Activated T-cell treated with anti-CD3 and anti-CD28 coated beads, Interleukin-2, amount 50 U/mL, for 24 hours (primary cell): ENCODE measurements at places on chromosomes 5 and 9.

DNA sequence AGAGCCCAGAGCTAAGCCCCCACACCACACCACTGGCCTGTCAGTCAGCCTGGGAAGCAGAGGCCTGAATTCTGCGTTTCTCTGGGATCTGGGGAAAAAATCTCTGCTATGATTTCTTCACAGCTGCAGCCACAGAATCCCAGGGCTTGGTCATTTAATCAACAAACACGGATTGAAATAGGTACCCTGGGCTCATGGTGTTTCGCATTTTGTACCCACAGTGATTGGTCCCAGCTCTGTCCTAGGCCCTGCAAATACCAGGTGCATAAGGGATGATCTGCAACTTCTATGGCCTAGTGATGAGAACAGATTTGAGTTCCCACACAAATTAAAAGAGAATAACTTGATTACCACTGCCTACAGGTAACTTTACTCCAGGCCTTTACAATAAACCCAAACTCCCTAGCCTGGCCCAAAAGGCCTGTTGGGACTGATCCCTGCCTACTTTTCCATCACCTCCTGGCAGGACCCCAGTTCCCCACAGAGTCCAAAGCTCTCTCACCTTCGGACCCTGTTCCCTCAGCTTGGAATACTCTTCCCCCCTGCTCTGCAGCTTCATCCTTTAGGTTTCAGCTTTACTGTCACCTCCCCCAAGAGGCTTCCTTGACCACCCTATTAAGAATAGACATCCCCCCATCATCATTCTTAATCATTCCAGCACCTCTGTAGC is 14.7 kb upstream of the SAP30L start:
- H3K4me1 ChIP-seq: peaks cover 9% of the 10 kb centered on the region
- peaks cover 38% of the 10 kb centered on the region for H3K36me3 ChIP-seq
- no peak for DNase-seq
- H3K4me3 ChIP-seq: no peak overlapping the region

DNA sequence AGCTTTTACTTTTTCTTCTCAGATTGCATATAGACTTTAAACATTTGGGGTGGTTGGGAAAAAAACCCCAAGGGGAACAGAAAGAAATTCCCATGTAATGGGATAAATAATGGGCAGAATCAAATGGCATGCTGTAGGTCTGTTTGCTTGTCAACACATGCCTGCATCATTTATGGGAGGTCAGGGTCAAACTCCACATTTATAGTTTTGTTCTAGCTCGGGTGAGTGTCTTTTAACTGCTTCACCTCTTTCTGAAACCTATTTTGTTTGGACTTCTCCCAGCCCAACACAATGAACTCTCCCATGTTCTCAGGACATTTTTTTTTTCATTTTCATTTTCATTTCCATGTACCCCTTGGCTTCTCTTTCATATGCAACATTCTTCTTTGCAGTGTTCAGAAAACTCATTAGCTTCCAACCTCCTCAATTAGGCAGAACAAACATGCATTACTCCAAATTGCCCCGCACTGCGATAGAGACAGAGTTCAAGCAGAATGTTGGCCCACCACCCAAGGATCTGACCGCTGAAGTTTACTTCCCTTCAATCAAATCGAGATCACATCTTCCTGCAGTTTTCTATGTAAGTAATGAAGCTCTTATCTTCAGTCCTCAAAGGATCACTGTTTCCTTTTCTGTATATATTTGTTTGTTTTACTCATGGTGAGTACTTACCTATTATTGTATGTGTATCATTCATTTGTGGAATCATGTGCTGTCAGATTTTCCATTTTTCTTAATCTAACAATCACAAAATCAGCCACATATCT is 354.6 kb downstream of the ZSWIM6 start:
- no peaks in the 10 kb centered on the region for H3K4me1 ChIP-seq
- H3K36me3 ChIP-seq: no peaks in the 10 kb centered on the region
- H3K27me3 ChIP-seq: peaks cover 41% of the 10 kb centered on the region
- H3K27ac ChIP-seq: no peak overlapping the region

DNA sequence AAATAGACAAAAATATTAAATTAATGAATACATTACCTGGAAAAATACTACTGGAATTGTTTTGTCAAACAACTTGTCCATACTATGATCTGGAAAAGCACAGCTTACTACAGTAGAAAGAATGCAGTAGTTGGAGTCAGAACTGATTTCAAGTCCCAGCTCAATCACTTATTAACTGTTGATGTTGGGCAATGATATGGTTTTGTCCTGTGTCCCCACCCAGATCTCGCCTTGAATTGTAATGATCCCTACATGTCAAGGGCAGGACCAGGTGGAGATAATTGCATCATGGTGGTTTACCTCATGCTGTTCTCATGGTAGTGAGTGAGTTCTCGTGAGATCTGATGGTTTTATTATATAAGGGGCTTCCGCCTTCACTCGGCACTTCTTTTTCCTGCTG is 247.5 kb downstream of the CD180 start:
- H3K4me3 ChIP-seq: no peak overlapping the region
- H3K27ac ChIP-seq: no peak overlapping the region
- peaks cover 20% of the 10 kb centered on the region for H3K27me3 ChIP-seq

DNA sequence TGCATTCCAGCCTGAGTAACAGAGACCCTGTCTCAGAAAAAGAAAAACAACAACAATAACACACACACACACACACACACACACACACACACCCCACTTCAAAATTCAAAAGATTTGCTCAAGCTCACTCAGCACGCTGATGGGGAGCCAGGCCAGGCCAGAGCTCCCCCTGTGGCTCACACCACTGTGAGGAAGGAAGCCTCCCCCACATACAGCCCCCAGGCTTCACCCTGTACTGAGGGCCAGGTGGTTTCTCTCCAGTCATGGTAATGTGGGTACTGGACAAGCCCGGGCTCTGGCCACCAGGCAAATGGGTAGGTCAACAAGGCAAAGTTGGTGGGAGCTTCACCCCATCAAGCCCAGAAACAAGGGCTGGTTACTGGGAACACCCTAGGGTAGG is 19.0 kb downstream of the ATOX1 start:
- no peak for DNase-seq
- no peak overlapping the region for H3K4me3 ChIP-seq
- peaks cover 18% of the 10 kb centered on the region for H3K4me1 ChIP-seq

GRCh38 chr9:124126648-124127646 is 115.4 kb downstream of the LHX2 start:
- H3K27ac ChIP-seq: no peak overlapping the region
- DNase-seq: peak; percentile 89
- peaks cover 11% of the 10 kb centered on the region for H3K27me3 ChIP-seq
- H3K36me3 ChIP-seq: no peaks in the 10 kb centered on the region

GRCh38 chr5:138789771-138790242 is 36.6 kb downstream of the CTNNA1 start:
- H3K4me1 ChIP-seq: peaks cover 24% of the 10 kb centered on the region
- H3K27ac ChIP-seq: no peak overlapping the region
- no peak for DNase-seq

GRCh38 chr9:75850459-75851200 is 39.8 kb upstream of the PCSK5 start:
- H3K4me1 ChIP-seq: peaks cover 2% of the 10 kb centered on the region
- no peaks in the 10 kb centered on the region for H3K36me3 ChIP-seq
- DNase-seq: no peak
- no peaks in the 10 kb centered on the region for H3K27me3 ChIP-seq
- H3K27ac ChIP-seq: no peak overlapping the region

DNA sequence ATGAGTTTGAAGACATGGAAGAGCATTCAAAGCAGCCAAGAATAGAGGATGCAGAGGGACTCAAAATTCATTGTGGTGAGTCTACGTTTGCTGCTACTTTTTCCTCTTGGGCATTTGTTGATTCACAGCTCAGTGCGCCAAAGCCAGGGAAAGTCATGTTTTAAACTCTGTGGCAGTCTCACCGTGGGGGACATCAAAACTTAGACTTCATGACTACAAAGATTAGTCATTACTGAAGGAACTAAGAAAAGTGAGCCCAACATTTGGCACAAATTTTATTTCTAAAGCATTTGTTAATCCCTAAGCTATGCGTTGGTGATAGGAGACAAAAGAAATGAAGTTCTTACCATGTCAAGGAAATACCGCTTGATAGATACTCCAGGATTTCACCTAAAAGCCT is 73.7 kb upstream of the MTAP start:
- H3K27me3 ChIP-seq: peaks cover 12% of the 10 kb centered on the region
- H3K36me3 ChIP-seq: no peaks in the 10 kb centered on the region
- no peaks in the 10 kb centered on the region for H3K4me1 ChIP-seq
- no peak overlapping the region for H3K27ac ChIP-seq
- no peak overlapping the region for H3K4me3 ChIP-seq

DNA sequence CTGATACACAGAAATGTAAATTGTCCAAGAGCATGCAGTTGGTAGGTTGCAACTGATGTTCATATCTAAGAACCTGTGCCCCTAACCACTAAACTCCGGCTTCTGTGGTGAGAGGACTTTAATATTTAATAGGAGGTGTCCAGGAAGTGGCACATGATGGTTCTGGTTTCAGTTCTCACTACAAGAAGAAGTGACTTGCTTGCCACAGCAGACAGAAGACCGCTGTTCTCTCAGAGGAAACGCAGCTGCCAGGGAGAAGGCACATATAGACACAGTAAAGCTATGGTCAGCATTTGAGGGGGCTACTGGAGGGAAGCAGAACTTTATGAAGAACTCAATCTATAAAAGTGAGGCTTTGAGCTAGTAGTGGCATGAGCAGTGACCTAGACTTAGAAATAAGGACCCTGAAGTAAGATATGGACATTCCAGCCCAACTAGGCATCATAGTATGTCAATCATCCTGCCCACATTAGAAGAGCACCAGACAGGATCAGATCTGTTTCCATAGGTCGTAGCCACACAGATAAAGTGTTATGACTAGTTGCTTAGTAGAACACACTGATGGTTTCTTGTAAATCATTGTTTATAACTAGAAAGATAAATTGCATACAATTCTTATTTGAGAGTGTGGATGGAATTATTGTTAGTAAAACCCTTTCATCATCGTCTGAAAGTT is 36.4 kb upstream of the DAB2 start:
- no peak overlapping the region for H3K4me3 ChIP-seq
- H3K27ac ChIP-seq: no peak overlapping the region
- DNase-seq: no peak
- H3K4me1 ChIP-seq: peaks cover 5% of the 10 kb centered on the region
- H3K27me3 ChIP-seq: peaks cover 47% of the 10 kb centered on the region

GRCh38 chr5:80248378-80248777 is 7.5 kb downstream of the SERINC5 start:
- H3K27ac ChIP-seq: peak overlapping the region; percentile 90
- peaks cover 28% of the 10 kb centered on the region for H3K36me3 ChIP-seq
- peaks cover 77% of the 10 kb centered on the region for H3K4me1 ChIP-seq
- no peaks in the 10 kb centered on the region for H3K27me3 ChIP-seq

- no peak overlapping the region for H3K4me3 ChIP-seq
- no peaks in the 10 kb centered on the region for H3K36me3 ChIP-seq
- no peak overlapping the region for H3K27ac ChIP-seq
- no peaks in the 10 kb centered on the region for H3K4me1 ChIP-seq
- no peak for DNase-seq
These were observed 46.8 kb downstream of the ELAVL2 start for GRCh38 chr9:23779220-23779619.

GRCh38 chr5:147532156-147532555 is 22.3 kb upstream of the DPYSL3 start:
- H3K4me3 ChIP-seq: no peak overlapping the region
- H3K4me1 ChIP-seq: no peaks in the 10 kb centered on the region
- peaks cover 2% of the 10 kb centered on the region for H3K27me3 ChIP-seq
- H3K27ac ChIP-seq: no peak overlapping the region
- H3K36me3 ChIP-seq: no peaks in the 10 kb centered on the region

DNA sequence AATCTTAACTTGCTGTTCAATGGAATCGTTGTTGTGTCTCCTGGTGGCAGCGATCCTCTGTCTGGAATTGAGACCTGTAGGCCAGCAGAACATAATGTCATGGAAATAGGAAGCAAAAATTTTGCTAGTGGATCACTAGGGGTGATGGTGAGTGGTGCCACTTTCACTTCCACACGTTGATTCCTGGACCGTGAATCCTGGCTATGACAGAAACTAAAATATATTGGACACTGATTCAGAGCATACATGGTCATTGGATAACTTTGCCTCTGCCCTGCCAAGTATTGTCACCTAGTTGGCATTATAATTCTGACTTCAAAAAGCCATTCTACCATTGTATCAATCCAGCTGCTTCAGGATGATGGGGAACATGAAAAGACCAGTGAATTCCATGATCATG is 353.2 kb downstream of the IRX1 start:
- H3K4me1 ChIP-seq: no peaks in the 10 kb centered on the region
- H3K36me3 ChIP-seq: no peaks in the 10 kb centered on the region
- H3K27ac ChIP-seq: no peak overlapping the region
- DNase-seq: no peak
- H3K27me3 ChIP-seq: no peaks in the 10 kb centered on the region

DNA sequence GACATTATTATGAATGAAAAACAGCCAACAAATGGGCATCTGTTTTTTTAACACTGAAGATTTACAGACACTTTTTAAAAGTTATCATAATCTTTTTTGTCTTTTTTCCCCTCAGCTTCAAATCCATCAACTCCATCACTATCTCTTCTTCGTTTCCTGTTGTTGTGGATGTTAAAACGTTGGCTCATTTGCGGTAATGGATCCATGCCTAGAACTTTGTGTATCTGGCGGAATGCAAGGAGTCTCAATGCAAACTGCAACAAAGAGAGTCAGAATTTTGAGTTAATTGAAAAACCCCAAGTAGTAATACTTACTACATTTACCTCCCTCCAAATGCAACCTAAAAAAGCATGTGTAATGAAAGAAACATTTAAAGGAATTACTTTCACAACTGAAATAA is 42.9 kb upstream of the MTMR12 start:
- H3K27me3 ChIP-seq: no peaks in the 10 kb centered on the region
- H3K27ac ChIP-seq: no peak overlapping the region
- H3K4me1 ChIP-seq: peaks cover 6% of the 10 kb centered on the region

- H3K27me3 ChIP-seq: no peaks in the 10 kb centered on the region
- DNase-seq: no peak
- H3K36me3 ChIP-seq: no peaks in the 10 kb centered on the region
- peaks cover 12% of the 10 kb centered on the region for H3K4me1 ChIP-seq
These were observed 550.6 kb upstream of the CLINT1 start for GRCh38 chr5:158409507-158409906.

- no peaks in the 10 kb centered on the region for H3K36me3 ChIP-seq
- no peak overlapping the region for H3K4me3 ChIP-seq
- H3K27ac ChIP-seq: no peak overlapping the region
These were observed 2.5 kb upstream of the TMEM174 start for GRCh38 chr5:73170522-73170921.

- H3K36me3 ChIP-seq: peaks cover 85% of the 10 kb centered on the region
- H3K27ac ChIP-seq: no peak overlapping the region
- peaks cover 30% of the 10 kb centered on the region for H3K4me1 ChIP-seq
These were observed 69.9 kb downstream of the RCL1 start for GRCh38 chr9:4862506-4863250.

- H3K4me3 ChIP-seq: no peak overlapping the region
- H3K27ac ChIP-seq: no peak overlapping the region
- no peaks in the 10 kb centered on the region for H3K4me1 ChIP-seq
These were observed 158.5 kb downstream of the NTRK2 start for GRCh38 chr9:84828046-84828445.

DNA sequence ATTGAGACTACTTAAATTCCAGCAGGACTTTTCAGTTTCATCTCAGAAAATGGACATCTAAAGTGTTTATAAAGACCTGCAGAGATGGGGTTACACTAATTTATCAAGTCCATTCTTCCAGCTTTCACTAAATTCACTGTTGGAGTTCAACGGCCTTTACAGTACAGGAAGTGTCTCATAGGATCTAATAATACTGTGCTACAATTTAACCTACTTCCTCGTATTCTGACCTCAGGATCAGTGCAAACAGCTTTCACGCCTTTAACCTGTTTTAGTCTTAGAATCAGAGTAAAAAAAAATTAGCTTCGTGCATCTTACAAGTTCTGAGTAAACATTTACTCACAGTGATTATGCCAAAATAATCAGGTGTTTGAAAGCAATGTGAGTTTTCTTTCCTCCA is 632.6 kb upstream of the DMAC1 start:
- no peak overlapping the region for H3K4me3 ChIP-seq
- H3K27ac ChIP-seq: no peak overlapping the region
- H3K4me1 ChIP-seq: peaks cover 53% of the 10 kb centered on the region
- peaks cover 2% of the 10 kb centered on the region for H3K27me3 ChIP-seq
- H3K36me3 ChIP-seq: no peaks in the 10 kb centered on the region
